Gastrocnemius medialis (tissue), 4 donors: ENCODE measurements at places on chromosomes 16 and 17.

DNA sequence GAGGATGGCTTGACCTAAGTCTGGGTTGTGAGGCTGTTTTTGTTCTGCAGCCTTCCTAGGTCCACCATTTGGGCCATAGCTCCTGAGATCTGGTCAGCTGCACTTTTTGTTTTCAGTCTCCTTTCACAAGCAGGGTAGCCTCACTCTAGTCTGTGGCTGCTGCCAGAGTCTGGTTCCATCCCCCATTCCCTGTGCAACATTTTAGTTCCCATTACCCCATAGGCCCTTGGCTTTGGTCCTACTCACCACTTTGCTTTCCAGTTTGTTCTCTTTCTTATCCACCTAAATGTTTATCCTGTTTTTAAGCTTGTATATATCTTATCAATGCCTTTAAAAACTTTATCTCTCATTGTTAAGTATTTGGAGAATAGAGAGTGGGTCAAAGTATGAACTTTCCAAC, 6.5 kb upstream of the XYLT2 start:
- no peak for DNase-seq

GRCh38 chr17:71850812-71851211, 270.0 kb upstream of the SOX9 start:
- DNase-seq: no peak

DNA sequence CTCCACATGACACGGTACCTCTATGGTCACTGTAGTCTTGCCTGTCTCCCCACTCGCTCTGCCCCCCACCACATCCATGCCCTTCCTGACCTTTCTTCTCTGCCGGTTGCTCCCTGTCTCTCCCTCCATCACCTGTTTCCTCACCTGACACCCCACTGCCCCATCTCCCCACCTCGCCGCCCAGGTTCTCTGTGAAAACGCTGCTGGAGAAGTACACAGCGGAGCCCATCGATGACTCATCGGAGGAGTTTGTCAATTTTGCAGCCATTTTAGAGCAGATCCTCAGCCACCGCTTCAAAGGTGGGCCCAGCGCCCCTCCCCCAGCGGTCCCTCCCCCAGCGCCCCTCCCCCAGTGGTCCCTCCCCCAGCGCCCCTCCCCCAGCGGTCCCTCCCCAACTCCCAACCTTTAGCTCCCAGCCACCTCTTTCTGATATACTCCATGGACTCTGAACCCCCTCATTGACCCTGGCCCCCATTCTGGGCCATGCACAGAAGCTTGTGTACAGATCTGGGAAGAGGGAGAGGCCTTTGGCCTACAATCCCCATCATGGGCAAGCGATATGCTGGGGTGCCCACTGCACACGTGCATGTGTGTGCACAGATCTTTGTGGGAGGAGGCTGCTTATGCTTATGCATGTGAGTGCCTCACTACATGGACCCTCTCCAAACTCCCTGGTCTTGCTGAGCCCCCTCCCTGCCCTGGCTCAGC, 4.1 kb downstream of the RUNDC3A start:
- no peak for DNase-seq

DNA sequence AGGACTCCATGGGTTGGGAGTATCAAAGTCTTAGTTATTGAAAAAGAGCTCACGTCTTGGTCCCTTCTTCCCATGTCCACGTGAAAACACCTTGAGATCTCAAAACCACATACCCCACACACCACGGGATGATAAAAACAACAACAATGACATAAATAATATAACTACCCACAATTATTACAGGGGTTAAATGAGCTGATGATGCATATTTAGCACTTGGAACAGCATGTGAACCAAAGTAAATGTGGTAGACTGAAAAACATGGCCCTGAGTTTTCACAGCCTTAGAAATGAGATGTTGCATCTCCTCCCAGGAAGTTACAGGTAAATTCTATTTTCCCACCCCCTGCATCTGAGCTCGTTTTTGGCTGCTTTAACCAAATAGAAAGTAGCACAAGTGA, 208.9 kb downstream of the C16orf95 start:
- DNase-seq: no peak

GRCh38 chr17:82534401-82534812, 14.9 kb downstream of the FOXK2 start:
- no peak for DNase-seq

- no peak for DNase-seq
Observed at GRCh38 chr16:67425580-67425979, 5.3 kb upstream of the HSD11B2 start.

GRCh38 chr17:14340857-14341754, 40.2 kb downstream of the HS3ST3B1 start:
- DNase-seq: no peak

DNA sequence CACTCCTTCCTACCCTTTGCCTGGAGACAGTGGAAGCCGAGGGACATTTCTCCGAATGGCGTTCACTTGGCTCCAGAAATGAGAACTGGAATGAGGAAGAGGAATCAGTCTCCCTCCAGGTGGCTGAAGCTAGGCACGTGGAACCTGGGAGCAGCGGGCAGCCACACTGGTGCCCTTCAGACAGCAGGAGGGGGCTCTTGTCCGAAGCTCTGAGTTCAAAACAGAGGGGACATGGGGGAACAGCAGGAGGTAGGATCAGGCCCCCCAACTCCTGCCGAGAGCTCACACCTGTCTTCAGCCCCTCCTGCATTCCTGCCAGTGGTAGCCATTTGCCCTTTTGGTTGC, 41.5 kb downstream of the TMEM235 start:
- no peak for DNase-seq

- DNase-seq: no peak
Observed at GRCh38 chr17:18262111-18262510, 1.6 kb downstream of the MIEF2 start.

DNA sequence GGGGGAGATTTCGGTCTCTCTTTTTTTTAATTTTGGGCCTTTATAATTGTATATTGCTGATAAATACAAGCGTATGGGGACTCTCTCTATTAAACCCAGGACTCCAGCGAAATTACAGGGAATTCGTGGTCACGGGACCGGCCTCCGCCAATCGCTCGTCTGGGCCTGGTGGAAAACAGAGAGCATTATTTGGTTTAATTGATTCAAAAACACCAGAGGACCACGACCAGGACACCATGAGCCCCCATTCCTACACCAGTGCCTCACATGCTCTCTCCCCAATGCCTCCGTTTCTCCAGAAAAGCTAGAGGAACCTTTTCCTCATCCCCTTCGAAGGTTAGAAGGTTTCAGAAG, at the start of gene HOXB2:
TSS of gene HOXB2 (minus strand) at position 88 of the 354 bp plus-strand sequence. CDS start 198 bp downstream, outside the sequence.
- no peak for DNase-seq

DNA sequence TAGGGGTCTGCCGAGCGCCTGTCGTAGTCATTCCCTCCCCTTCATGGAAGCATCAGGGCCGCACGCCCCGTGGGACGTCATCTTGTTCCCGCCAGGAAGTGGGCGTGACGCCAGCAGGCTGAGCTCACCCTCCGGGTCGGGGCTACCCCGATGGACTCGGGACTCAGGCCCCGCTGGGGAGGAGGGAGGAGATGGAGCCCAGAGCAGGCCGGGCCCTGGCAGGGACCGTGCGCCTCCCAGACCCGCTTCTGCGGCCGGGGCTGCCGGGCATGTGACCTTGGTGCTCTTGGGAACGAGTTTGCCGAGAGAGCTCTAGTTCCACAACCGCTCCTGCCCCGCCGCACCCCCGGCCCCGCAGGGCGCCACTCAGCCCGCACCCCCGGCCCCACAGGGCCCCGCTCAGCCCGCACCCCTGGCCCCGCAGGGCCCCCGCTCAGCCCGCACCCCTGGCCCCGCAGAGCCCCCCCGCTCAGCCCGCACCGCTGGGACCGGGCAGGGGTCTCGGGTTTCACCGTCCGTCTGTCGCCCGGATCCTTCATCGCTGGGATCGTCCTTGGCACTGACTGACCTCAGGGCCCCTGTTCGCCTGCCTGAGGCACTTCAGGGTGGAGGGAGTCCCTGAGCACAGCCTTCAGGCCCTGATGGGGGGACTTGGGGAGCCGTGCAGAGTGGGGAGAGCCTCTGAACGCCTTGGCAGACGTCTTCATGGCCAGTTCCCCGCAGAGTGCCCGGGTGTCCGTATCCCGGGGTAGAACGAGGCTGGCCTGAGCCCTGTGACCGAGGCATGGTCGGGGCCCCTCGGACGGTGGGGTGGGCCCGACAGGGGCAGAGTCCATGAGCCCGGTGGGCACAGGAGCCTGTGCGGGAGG, 5.8 kb downstream of the CACNA1H start:
- peak; percentile 23 for DNase-seq

DNA sequence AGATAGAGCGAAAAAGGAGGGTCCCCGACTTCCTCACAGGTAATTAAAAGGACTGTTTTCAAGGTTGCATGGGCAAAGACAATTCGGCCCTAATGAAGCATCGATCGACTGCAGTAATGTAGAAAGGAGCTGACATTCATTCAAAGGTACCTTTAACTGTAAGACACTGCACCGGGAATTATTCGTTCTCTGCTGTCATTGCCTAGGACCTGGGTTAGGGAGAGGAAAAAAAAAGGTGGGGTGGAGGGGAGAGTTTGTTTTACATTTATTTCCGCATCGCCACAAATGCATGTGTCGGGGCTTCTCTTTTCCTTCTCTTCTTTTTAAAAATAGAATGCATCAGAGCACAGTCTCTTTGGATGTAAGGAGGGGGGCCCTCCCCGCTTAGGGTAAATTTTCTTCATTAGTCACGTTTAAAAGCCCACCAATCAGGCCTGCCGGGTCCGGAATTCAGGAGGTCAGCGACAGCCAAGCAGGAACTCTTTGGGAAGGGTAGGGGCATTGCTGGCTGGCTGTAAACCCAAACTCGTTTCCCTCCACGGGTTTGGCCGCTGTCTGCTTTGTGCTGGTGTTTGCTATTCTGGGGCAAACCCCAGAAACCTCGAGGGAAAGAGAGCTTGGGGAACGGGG, 496.2 kb upstream of the ZFHX3 start:
- no peak for DNase-seq

GRCh38 chr17:73096866-73097265, 4.4 kb upstream of the SLC39A11 start:
- no peak for DNase-seq

GRCh38 chr16:56370185-56370874, 55.0 kb downstream of the AMFR start:
- DNase-seq: no peak

GRCh38 chr16:2826591-2827373, 3.3 kb upstream of the ZG16B start:
- DNase-seq: no peak

GRCh38 chr17:21528031-21528695, 152.0 kb downstream of the KCNJ12 start:
- no peak for DNase-seq

DNA sequence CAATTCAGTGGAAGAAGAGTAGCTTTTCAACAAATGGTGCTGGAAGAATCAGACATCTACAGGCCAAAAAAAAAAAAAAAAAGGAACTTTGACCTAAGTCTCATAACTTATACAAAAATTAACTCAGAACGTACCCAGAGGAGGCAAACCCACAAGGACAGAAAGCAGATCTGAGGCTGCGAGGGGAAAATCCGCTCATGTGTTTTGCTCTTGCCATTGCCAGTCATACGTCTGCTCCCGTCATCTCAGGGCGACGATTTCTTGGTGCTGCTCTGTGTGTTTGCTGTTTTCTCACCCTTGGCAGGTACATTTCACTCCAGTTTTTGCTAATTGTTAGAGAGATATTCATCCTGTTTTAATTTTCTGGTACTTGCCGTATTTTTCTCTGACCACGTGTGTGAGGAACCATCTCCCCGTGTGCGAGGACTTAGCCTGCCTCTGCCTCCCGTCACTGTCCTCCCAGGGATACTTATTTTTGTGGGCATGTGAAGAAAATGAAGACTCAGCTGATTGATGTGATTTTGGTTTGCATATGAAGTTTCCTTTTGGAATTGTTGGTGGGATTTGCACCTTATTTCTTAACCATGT, 33.4 kb upstream of the ACSF3 start:
- no peak for DNase-seq

- no peak for DNase-seq
Observed at GRCh38 chr16:67026570-67026969, 2.4 kb upstream of the CBFB start.
